ENCODE measurements at places on chromosomes 3 and 15. TPM values are rescaled to one million over a fixed set of nuclear protein-coding genes. Genes with fewer than 3 reads are reported as not detected.

GRCh38 chr3:122975163-122975923 is 52.2 kb downstream of the SEMA5B start:
- DNase-seq, result peak; percentile 5

- DNase-seq, result no peak
Measured at GRCh38 chr15:90402223-90402622, 14.2 kb downstream of the IQGAP1 start.

DNA sequence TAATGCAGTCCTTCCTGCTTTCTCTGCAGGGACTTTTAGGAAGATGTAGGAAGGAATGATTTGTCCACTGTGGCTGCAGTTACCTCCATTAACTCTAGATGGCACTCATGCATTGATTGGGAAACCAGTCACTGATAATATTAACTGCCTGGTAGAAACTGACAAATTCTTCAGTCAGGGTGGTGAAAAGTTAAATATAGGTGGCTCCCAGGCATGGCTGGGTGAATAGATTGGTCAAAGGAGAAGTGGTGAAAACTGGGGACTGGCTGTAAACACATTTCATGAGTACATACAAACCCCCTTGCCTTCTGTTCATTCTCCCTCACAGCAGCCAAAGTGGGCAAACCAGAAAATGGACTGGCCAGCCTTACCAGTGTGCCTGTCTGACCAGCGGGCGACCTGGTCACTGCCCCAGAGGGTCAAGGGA is 333.4 kb downstream of the THSD4 start:
- DNase-seq, result no peak

GRCh38 chr3:62922326-62922725 is 47.1 kb upstream of the CADPS start:
- DNase-seq, result no peak

DNA sequence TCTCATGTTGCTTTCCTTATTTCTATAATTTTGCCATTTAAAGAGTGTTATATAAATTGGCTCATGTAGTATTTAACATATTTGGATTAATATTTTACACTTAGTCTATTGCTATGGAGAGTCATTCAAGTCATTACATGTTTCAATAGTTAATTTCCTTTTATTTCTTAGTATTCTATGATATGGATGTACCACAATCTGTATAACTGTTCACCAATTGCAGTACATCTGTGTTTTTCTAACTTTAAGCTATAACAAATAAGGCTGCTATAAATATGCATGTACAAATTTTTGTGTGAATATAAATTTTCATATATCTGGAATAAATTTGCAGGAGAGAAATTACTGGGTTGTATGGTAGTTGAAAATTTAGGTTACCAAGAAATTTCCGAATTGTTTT is 993.4 kb downstream of the NAALADL2 start:
- DNase-seq, result no peak

DNA sequence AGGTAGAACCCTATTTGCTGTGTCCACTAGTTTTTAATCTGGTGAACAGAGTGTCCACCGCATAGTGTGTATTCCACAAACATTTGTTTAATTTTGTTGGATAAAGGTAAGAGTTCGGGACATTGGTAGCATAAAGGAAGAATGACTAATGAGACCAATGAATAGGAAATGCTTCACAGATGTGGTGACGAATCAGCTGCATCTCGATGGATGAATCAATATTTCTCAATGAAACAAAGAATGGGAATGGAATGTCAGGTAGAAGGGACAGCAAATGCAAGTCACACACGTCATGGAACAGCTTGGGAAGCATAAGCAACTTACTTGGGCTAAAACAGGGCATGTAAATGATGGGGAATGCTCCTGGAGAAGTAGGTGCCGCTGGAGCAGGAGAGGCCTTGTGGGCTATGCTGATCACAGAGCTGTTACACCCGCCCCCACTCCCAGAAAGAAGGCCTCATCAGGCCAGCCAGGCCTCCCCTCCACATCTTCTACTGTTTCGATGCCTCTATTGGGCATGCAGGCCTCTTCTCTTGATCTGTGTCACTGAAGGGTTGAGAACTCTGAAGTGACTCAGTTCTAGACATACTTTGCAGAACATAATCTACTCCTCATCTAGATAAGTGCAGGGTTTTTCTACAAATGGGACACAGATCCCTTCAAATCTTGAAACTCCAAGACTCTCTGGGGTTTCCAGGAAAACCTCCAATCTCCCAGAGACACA is 120.0 kb upstream of the GADL1 start:
- no peak for DNase-seq

DNA sequence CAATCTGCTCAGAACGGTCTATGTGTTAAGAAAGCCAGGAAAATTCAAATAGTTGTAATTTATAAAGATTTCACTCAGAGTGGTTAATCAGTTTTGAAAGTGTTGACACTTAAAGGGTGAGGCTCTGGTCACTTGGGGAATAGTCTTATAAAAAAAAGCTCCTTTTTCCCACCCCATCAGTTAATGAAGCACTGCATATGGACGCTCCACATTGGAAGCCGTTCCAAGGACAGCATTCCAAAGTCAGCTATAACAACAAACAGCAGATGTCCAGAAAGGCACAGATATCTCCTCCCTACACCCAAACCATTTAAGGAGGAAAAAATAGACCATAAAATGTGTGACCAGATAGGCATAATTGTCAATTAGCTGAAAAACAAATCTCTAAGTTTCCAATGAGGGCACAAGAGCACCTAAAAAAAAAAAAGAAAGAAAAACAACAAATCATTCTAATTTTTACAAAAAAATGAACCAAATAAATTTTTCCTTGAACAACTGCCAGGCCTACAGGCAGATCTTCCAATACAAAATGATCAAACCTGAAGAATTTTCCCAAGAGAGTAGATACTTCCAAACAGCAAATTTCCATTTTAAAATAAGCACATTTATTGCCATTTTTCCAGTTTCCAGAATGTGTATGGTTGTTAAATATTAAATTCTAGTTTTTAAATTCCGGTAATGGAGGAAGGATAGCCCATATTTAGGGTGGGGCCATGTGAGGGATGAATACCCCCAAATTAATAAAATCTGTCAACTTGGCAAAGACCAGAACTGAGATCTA is 198.3 kb downstream of the ERC2 start:
- no peak for DNase-seq

GRCh38 chr3:52231502-52232278 is 6.2 kb upstream of the TLR9 start:
- peak; percentile 88 for DNase-seq

- no peak for DNase-seq
Measured at GRCh38 chr3:130395916-130396315, 50.4 kb downstream of the COL6A5 start.

GRCh38 chr15:51634591-51635198 is 12.1 kb upstream of the DMXL2 start:
- DNase-seq, result peak; percentile 18

DNA sequence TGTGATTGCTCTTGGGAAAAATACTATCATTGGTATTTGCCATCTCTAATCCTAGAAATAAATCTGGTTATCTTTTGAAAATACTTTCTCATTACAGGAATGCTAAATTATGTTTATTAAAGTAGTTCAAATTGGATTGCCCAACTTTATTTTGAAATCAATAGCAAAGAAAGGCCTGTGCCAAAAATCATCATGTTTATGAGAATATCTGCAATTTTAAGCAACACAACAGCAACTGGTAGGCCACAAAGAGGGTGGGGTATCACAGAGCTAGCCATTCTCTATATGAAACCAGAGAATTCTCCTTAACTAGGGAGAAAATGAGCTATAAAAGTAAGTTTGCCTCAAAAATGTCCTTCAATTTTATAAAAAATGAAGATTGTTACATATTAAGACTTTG is 11.9 kb upstream of the TM4SF19 start:
- no peak for DNase-seq

- no peak for DNase-seq
Measured at GRCh38 chr3:128489674-128489926, 3.4 kb downstream of the GATA2 start.

DNA sequence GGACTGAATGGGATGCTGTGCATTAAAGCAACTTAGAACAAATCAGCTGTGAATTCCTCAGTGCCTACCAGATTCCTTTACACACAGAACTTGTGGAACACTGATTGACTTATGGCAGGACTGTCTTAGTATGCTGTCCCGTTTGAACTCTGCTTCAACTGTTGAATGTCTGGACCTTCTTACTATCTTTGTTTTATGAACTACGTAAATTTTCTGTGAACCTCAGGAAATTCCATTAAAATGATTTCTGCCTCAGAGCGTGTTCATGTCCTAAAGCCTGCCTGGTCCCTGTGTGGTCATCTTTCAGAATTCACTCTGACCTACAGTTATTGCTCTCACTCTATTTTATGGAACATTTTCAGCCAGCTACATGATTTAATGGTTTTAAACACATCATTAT is 29.4 kb upstream of the FBN1 start:
- DNase-seq, result no peak

DNA sequence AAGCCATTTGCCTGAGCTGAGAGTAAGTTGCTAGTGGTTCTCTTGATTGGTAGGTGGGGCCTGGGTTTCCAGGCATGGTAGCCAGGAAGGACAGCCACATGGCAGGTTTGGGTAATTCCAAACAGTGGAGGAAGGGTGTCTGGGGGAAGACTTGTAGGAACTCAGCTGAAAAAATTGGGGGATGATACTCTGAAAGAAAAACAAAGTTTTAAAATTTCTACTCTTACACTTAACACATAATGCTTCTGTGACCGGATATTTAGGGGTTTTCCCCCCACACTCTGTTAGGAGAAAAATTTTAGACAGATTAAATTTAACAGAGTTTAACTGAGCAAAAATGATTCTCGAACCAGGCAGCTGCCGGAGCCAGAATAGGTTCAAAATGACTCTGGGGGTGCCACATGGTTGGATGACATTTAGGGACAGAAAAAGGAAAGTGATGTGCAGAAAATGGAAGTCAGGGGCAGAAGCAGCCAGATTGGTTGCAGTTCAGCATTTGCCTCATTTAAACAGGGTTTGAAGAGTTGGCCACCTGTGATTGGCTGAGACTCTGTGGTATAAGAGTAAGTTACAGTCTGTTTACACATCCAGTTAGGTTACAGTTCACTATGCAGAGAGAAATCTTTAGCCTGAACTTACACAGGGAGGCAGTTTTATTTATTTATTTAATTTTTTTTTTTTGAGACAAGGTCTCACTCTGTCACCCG is 8.1 kb downstream of the B2M start:
- DNase-seq, result peak; percentile 75

GRCh38 chr3:123743121-123743520 is 141.0 kb downstream of the MYLK start:
- DNase-seq, result no peak

- no peak for DNase-seq
Measured at GRCh38 chr3:32045091-32045915, 61.1 kb upstream of the GPD1L start.

GRCh38 chr15:79310612-79310984 is 314 bp upstream of the TMED3 start:
- DNase-seq, result no peak

GRCh38 chr3:13280122-13280790 is 139.9 kb downstream of the NUP210 start:
- no peak for DNase-seq

GRCh38 chr3:43629741-43630140 is 7.9 kb upstream of the ANO10 start:
- no peak for DNase-seq

DNA sequence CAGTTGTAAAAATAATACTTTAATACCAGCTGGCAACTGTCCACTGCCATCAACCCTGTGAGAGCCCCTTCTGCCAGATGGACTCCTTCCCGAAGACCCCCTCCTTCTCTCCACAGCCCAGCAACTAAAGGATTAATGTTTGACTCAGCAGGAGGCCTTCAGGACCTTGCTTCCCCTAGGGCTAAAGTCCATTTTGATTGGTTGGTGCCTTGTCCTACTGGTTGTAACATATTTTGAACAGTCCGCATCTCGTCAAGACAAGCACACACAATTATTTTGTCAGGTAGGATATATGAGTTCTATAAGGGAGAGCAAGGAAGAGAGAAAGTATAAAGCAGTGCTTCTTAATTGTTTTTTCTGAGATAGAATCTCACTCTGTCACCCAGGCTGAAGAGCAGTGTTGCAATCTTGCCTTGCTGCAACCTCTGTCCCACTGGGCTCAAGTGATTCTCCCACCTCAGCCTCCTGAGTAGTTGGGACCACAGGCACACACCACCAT is 18.6 kb downstream of the ACOX2 start:
- no peak for DNase-seq

- DNase-seq, result no peak
Measured at GRCh38 chr15:44670087-44670950, 6.9 kb upstream of the SPG11 start.

DNA sequence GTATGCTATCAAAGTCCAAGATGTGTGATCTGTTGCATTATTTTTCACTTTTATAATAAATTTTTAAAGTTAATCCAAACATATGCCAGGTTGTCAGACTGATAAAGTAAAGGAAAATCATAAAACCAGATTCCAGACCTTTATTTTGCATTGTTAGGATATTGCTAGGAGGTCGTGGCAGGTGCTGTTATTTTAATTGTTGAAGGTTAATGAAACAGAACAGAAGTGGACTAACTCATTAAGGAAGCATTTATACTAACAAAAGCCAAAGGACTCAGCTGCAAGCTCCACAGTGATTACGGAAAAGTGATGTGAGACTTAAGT is 63.1 kb downstream of the DCLK3 start:
- DNase-seq, result no peak

GRCh38 chr3:20040548-20041196 is 426 bp downstream of the KAT2B start:
- DNase-seq, result peak; percentile 77

GRCh38 chr15:101159936-101160815 is 91.7 kb downstream of the CHSY1 start:
- no peak for DNase-seq

DNA sequence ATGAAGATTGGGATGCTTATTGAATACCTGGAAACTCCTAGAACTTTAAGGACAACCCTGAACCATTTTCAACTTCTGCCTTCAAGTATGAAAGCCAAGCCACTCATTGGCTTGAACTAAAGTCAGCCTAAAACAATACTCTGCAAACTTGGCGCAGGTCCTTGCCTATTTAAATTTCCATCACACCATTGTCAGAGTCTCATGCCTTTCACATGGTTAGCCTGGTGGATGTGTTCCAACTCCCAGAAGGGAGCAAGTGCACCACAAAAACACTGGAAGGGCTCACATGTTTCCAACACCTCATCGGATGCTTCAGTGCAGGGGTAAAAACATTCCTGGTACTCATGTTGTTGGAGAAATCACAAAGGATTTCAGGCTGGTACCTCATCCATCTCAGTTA is 511.6 kb upstream of the MDFIC2 start:
- no peak for DNase-seq

Gene FANCI
- total RNA-seq, result 174 TPM

Gene FRMD4B
- total RNA-seq, result 7.1 TPM

Gene LEKR1
- 0.74 TPM for total RNA-seq

Gene ACTRT3
- total RNA-seq, result 1.7 TPM

Gene TMED3
- total RNA-seq, result 47.4 TPM

Gene TMEM62
- 13.9 TPM for total RNA-seq

Gene ERICH6
- total RNA-seq, result not detected

Gene CCDC9B
- total RNA-seq, result 0.62 TPM

Gene SLC28A2
- total RNA-seq, result not detected

Gene ETV5
- total RNA-seq, result 1.0 TPM

Gene PIERCE2
- total RNA-seq, result 0.31 TPM

Gene SLC28A1
- not detected for total RNA-seq

Gene CCDC39
- total RNA-seq, result not detected

Gene WDR5B
- total RNA-seq, result 2.5 TPM

Gene NLGN1
- total RNA-seq, result not detected

Gene ZMYND10
- total RNA-seq, result 0.74 TPM

Gene CLDN16
- not detected for total RNA-seq

Gene TUBGCP4
- 38.0 TPM for total RNA-seq

Gene KNL1
- 24.5 TPM for total RNA-seq

Gene GCHFR
- 35.9 TPM for total RNA-seq

All from activated naive CD8-positive, alpha-beta T cell treated with anti-CD3 and anti-CD28 coated beads for 36 hours (primary cell).